Small intestine (tissue), 16 donors: ENCODE measurements at places on chromosomes 5 and 9. TPM values are rescaled to one million over a fixed set of nuclear protein-coding genes. Genes with fewer than 3 reads are reported as not detected.

ERCC8 gene
- polyA plus RNA-seq, result 8.0 TPM

IFNA13 gene
- not detected for polyA plus RNA-seq

IFNA21 gene
- not detected for polyA plus RNA-seq

OR2S2 gene
- polyA plus RNA-seq, result not detected

REEP2 gene
- 14.2 TPM for polyA plus RNA-seq

MRPL22 gene
- polyA plus RNA-seq, result 60.9 TPM

TXNDC15 gene
- polyA plus RNA-seq, result 30.4 TPM

FUT7 gene
- 0.90 TPM for polyA plus RNA-seq

GRCh38 chr9:126849591-126850225, 10.7 kb upstream of the ZBTB34 start:
- H3K27me3 ChIP-seq, result no peaks in the 10 kb centered on the region
- no peaks in the 10 kb centered on the region for H3K36me3 ChIP-seq
- no peak overlapping the region for H3K4me3 ChIP-seq
- H3K4me1 ChIP-seq, result no peaks in the 10 kb centered on the region

DNA sequence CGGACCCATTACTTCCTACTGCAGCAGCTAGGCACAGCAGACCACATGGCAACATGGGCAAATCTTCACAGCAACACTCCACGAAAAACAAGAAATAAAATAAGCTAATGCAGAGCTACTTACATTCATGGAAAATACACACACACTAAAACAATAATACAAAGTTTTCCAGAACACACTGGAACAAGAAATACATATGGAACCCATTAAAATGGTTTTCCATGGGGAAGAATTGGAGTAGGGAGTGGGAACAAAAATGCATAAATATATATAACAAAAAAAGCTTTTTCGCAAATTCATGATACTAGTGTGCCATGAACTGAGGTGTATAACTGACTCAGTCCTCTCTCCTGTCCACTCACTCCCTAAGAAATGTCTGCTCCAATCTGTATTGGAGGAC, 8.3 kb downstream of the ADAMTS12 start:
- no peaks in the 10 kb centered on the region for H3K4me1 ChIP-seq
- H3K36me3 ChIP-seq, result no peaks in the 10 kb centered on the region
- no peaks in the 10 kb centered on the region for H3K27me3 ChIP-seq
- no peak overlapping the region for H3K27ac ChIP-seq

GRCh38 chr9:16306586-16306985, 563.9 kb downstream of the BNC2 start:
- peaks cover 6% of the 10 kb centered on the region for H3K27me3 ChIP-seq
- H3K36me3 ChIP-seq, result no peaks in the 10 kb centered on the region
- DNase-seq, result no peak
- H3K4me3 ChIP-seq, result no peak overlapping the region
- no peaks in the 10 kb centered on the region for H3K4me1 ChIP-seq

DNA sequence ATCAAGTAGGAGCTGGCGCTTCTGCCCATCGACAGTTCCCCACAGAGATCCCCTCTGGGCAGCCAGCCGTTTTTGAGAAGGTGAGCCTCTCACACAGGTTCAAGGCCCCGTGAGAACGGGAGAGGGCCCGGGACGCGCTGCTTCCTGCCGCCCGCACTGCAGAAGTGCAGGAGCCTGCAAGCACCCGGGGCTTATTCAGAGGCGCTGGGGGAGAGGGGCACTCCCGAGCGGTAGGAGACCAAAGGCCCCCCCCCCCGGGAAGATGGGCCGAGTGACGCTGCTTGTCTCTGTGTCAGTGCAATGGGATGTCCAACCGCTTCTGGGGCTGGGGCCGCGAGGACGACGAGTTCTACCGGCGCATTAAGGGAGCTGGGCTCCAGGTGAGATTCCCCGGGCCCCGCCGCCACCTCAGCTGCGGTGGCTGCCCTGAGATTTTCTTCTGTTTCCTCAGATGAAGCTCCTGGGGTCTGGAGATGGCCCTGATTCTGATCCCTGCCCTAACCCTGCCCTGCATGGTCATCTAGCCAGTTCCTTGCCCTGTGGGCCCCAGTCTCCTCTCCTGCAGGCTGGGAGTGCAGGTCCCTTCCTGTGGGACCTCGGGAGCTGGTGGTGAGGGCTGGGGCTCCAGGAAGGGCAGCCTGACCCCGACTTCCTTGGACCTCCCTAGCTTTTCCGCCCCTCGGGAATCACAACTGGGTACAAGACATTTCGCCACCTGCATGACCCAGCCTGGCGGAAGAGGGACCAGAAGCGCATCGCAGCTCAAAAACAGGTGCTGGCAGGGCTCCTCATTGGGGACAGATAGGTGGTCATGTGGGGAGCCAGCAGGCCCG, 8.5 kb downstream of the B4GALT7 start:
- no peak for DNase-seq
- no peak overlapping the region for H3K4me3 ChIP-seq
- H3K4me1 ChIP-seq, result no peaks in the 10 kb centered on the region

DNA sequence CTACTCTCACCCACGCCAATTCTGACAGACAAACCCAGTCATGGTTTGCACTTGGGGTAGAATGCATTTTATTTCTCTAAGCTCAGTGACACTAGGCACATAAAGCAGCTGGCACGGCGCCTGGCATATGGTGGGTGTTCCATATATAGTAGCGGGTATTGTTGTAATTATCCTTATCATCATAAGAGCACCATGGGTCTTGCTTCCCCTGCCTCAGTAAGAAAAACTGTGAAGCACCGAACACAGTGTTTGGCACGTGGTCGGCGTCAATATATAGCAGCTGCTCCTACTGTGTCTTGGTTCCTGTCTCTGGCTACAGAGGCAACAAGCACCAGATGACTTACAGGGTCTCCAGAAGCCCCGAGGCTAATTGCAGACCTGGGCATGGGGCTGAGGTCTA, 194.1 kb upstream of the PANK3 start:
- no peaks in the 10 kb centered on the region for H3K27me3 ChIP-seq
- no peaks in the 10 kb centered on the region for H3K4me1 ChIP-seq
- H3K36me3 ChIP-seq, result no peaks in the 10 kb centered on the region
- no peak for DNase-seq
- H3K27ac ChIP-seq, result no peak overlapping the region

DNA sequence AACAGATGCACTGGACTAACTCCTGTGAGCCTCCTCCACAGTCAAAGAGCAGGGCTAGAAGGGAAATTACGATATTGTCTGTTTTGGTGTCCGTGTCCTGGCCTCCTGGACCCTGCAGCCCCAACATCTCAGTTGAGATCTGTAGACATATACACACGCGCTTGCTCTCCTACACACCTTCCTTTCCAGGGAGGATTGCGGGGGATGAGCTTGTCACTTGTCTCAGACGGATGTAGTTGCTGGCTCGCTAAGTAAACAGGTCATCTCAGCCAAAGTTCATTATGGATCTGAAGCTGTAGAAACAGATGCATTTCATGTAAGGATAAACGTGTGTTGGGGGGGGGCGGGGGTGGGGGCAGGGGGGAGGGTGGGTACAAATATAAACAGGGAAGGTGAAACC, 549.3 kb downstream of the CCDC171 start:
- DNase-seq, result no peak
- no peaks in the 10 kb centered on the region for H3K36me3 ChIP-seq
- H3K4me1 ChIP-seq, result no peaks in the 10 kb centered on the region
- no peaks in the 10 kb centered on the region for H3K27me3 ChIP-seq

- H3K27ac ChIP-seq, result no peak overlapping the region
- no peaks in the 10 kb centered on the region for H3K27me3 ChIP-seq
- H3K4me3 ChIP-seq, result no peak overlapping the region
- no peaks in the 10 kb centered on the region for H3K4me1 ChIP-seq
- no peak for DNase-seq
- H3K36me3 ChIP-seq, result no peaks in the 10 kb centered on the region
Observed at GRCh38 chr5:142206801-142207200, 98.2 kb downstream of the NDFIP1 start.

- H3K4me1 ChIP-seq, result no peaks in the 10 kb centered on the region
- H3K27me3 ChIP-seq, result no peaks in the 10 kb centered on the region
- H3K4me3 ChIP-seq, result no peak overlapping the region
- no peak for DNase-seq
Observed at GRCh38 chr9:100465274-100465673, 7.7 kb upstream of the TMEFF1 start.

- no peak for DNase-seq
- no peaks in the 10 kb centered on the region for H3K27me3 ChIP-seq
- H3K27ac ChIP-seq, result no peak overlapping the region
- H3K36me3 ChIP-seq, result no peaks in the 10 kb centered on the region
- peaks cover 9% of the 10 kb centered on the region for H3K4me1 ChIP-seq
Observed at GRCh38 chr5:109705596-109705995, 15.9 kb downstream of the MAN2A1 start.

GRCh38 chr5:134176511-134177368, at the start of gene SKP1:
Gene SKP1, minus strand, starts transcription at chr5:134176950. Its CDS starts 2,928 bp downstream, at chr5:134174022.
- H3K4me1 ChIP-seq, result peaks cover 2% of the 10 kb centered on the region
- peak within 1 kb of the TSS; percentile 100 for H3K27ac ChIP-seq
- peak within 1 kb of the TSS; percentile 95 for H3K4me3 ChIP-seq
- no peaks in the 10 kb centered on the region for H3K36me3 ChIP-seq
- peak; percentile 95 for DNase-seq

DNA sequence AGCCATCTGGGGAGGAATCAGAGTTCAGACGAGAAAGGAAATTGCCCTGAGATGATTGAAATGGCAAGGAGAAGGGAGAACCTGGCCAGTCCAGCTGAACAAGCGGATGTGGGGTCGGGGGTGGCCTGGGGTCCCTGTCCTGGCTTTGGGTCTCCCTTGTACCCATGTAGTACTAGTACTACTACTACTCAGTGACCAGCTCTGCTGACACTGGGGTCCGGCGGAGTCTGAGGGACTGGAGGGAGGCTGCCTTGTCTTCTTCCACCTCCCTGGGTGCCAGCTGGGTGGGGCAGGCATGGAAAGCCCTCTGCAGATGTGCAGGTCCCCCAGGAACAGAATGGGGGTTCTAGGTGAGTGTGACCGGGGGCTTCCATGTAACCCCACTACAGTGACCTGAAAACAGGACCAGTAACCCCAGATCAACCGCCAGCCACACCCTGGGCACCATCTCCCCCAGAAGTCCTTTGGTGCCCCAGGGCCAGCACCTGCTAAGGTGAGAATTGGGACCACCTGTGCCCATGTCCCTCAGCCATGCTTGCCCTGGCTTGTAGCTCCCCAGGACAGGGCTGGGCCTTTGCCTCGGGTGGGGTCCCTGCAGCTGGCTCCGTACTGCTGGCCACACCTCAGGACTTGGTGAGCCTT, 89.1 kb upstream of the COL5A1 start:
- no peak overlapping the region for H3K27ac ChIP-seq
- H3K4me1 ChIP-seq, result no peaks in the 10 kb centered on the region
- no peak overlapping the region for H3K4me3 ChIP-seq
- H3K27me3 ChIP-seq, result no peaks in the 10 kb centered on the region
- H3K36me3 ChIP-seq, result no peaks in the 10 kb centered on the region

GRCh38 chr9:4371108-4371507, 71.2 kb upstream of the GLIS3 start:
- DNase-seq, result no peak
- no peak overlapping the region for H3K4me3 ChIP-seq
- H3K4me1 ChIP-seq, result no peaks in the 10 kb centered on the region
- H3K36me3 ChIP-seq, result no peaks in the 10 kb centered on the region

- no peaks in the 10 kb centered on the region for H3K27me3 ChIP-seq
- H3K4me3 ChIP-seq, result no peak overlapping the region
- H3K4me1 ChIP-seq, result no peaks in the 10 kb centered on the region
Observed at GRCh38 chr5:161085056-161085455, 233.0 kb upstream of the ATP10B start.

GRCh38 chr5:145936401-145937131, at the start of gene SH3RF2:
Gene SH3RF2, plus strand, starts transcription at chr5:145936578. Its CDS starts 1,351 bp downstream, at chr5:145937929.
- H3K4me1 ChIP-seq, result peaks cover 17% of the 10 kb centered on the region
- no peaks in the 10 kb centered on the region for H3K27me3 ChIP-seq
- DNase-seq, result peak; percentile 79
- H3K36me3 ChIP-seq, result peaks cover 3% of the 10 kb centered on the region
- peak within 1 kb of the TSS; percentile 81 for H3K4me3 ChIP-seq

DNA sequence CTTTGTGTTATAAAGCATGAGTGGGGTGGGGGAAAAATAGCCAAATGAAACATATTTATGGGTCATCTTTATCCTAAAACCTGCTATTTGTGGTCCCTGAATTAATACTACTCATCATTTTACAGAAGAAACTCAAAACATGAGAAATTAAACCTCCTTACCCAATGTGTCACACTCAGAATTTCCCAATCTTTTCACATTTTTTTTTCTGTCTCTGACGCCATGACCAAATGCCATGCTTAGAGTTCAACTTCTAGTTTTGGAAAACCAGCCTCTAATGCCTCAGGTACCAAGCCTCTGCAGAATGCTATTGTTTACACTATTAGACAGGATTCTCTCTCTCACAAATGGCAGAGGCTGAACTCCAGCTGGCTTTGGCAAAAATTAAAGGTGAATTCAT, 505.5 kb upstream of the WWC1 start:
- H3K36me3 ChIP-seq, result no peaks in the 10 kb centered on the region
- H3K4me3 ChIP-seq, result no peak overlapping the region
- no peaks in the 10 kb centered on the region for H3K27me3 ChIP-seq

DNA sequence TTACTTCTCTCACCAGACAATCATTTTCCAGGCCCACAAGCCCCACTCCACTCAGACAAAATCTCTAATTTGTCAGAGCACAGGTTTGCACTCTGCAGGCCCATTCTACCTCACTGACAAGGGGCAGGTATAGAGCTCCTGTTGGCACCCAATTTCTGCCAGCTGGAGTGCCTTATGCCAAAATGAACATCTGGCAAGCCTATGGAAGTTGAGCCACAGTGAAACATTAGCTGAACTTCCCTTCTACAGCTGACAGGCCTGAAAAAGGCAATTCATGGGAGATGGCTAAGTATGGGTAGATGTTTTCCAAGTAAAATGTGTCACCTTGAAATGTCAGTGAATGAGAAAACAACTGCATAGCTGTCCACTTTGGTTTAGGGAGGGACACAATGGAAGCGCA, 87.0 kb downstream of the SPOCK1 start:
- no peak overlapping the region for H3K27ac ChIP-seq
- no peak overlapping the region for H3K4me3 ChIP-seq
- no peak for DNase-seq
- H3K4me1 ChIP-seq, result no peaks in the 10 kb centered on the region
- H3K27me3 ChIP-seq, result no peaks in the 10 kb centered on the region
- H3K36me3 ChIP-seq, result no peaks in the 10 kb centered on the region

DNA sequence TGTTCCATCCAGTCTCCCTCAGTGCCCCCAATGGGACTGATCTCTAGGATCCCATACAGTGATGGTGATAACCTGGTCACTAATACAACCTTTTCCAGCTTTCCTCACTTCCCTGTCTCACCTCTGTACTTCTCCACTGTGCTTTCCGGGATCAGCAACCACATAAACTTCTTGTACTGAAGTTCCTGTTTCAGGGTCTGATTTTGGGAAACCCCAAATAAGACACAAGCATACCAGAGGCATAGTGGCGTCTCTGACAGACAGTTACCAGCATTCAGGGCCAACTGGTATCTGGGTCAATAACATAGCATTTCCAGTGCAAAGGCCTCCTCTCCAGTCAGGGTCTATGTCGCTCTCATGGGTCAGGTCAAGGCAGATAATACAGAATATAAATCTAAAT, 64.3 kb downstream of the GLDC start:
- no peaks in the 10 kb centered on the region for H3K27me3 ChIP-seq
- no peak overlapping the region for H3K27ac ChIP-seq
- no peaks in the 10 kb centered on the region for H3K4me1 ChIP-seq
- DNase-seq, result no peak
- no peak overlapping the region for H3K4me3 ChIP-seq
